Retina (tissue), 1 donor: ENCODE measurements at places on chromosomes 16 and 17.

GRCh38 chr16:57611181-57611580, 17.2 kb upstream of the ADGRG1 start:
- DNase-seq = no peak

DNA sequence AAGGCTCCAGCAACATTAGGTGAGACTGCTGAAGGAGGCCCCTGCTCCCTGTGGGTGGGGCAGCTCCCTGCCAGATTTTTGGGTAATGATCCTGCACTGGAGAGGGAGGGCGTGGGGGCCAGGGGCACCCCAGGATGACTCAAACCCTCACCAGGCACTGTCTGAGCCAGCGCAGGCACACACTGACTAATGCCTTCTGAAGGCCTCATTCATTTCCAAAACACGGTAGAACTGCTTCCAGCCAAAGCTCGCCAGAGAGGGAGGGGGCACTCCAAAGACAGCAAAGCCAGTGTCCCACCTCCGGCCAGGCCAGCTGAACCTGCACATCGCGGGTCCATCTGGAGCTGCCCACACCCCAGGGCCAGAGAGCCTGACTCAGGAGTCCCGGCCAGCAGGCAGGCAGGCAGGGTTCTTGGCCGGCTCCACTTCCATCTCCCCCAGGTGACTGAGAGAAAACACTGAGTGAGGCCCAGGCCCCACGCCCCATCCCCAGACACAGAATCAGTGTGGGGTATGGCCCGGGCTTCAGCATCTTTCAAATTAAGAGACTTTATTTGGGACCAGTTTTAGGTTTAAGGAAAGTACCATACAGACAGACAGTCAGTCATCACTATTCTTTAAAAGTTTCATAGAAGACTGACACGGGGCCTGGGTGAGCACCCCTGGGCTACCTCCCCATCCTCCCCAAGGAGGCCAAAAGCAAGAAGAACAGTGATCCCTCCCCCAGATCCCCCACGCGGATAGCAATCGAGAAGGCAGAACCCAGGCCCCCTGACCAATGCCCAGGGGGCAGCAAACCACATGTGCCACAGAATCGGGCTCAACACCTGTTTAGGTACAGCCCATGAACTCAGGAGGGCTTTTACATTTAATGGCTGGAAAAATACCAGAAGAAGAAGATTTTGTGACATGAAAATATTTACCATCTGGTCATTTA, 2.3 kb downstream of the PIEZO1 start:
- DNase-seq = no peak

DNA sequence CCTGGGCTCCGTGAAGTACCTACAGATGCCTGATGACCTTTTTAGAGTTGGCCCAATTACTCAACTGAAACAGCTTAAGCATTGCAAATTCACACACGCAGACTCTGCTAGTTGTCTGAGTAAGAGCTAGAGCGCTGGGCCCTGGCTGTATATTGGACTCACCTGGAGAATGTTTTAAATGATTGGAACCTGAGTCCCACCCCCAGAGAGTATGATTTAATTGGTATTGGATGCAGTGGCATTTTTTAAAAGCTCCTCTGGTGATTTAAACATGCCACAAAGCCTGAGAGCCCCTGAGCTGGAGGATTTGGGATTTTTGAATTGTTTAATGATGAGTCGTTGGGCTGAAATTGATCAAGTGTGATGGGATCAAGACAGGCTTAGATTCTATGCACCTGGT, 143.9 kb upstream of the SDK2 start:
- no peak for DNase-seq

DNA sequence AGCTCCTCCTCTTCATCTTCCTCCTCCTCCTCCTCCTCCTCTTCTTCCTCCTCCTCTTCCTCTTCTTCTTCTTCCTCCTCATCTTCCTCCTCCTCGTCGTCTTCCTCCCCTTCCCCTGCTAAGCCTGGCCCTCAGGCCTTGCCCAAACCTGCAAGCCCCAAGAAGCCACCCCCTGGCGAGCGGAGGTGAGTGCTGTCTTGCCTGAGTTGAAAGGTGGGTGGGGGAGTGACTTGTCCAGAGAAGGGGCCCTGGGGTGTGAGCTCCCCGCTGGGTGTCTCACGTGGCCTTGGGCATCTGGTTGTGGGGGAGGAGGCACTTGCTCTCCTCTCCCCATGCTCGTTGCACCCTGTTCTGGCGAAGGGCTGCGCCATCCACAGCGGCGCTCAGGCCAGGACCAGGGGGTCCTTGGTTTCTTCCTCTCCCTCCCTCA, 8.0 kb downstream of the ELOB start:
- no peak for DNase-seq

GRCh38 chr16:56353054-56353921, 72.1 kb downstream of the AMFR start:
- DNase-seq = no peak

- no peak for DNase-seq
These were observed 8.2 kb downstream of the TK2 start for GRCh38 chr16:66541388-66542355.

- DNase-seq = no peak
These were observed 12.8 kb upstream of the FBXL19 start for GRCh38 chr16:30910427-30911029.

DNA sequence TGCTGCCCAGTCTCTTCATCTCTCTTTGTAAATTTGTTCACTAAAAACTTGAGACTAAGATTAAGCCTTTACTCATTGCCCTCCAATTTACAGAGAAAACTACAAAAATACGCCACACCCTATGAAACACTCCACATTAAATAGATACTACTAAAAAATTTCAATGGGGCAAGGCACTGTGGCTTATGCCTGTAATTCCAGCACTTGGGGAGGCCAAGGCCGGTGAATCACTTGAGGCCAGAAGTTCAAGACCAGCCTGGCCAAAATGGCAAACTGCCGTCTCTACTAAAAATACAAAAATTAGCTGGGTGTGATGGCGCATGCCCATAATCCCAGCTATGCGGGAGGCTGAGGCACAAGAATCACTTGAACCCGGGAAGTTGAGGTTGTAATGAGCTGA, 3.8 kb downstream of the UBE2O start:
- no peak for DNase-seq

DNA sequence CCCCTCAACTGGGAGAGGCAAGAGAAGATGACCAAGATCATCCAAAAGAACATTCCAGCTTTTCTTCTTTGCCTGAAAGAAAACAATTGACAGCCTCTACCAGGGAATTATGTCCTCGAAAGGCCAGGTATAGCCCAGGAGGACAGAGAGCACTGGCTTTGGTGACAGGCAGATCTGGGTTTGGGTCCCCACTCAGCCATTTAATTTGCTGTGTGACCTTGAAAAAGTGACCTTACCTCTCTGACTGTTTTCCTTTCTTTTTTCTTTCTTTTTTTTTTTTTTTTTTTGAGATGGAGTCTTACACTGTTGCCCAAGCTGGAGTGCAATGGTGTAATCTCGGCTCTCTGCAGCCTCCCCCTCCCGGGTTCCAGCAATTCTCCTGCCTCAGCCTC, 27.7 kb upstream of the KIFC3 start:
- DNase-seq = no peak

GRCh38 chr16:1626327-1626726, 14.2 kb downstream of the CRAMP1 start:
- no peak for DNase-seq
